ENCODE measurements at places on chromosomes 3 and 15.

GRCh38 chr3:61628636-61629035 is 67.3 kb downstream of the PTPRG start:
- DNase-seq, result no peak

DNA sequence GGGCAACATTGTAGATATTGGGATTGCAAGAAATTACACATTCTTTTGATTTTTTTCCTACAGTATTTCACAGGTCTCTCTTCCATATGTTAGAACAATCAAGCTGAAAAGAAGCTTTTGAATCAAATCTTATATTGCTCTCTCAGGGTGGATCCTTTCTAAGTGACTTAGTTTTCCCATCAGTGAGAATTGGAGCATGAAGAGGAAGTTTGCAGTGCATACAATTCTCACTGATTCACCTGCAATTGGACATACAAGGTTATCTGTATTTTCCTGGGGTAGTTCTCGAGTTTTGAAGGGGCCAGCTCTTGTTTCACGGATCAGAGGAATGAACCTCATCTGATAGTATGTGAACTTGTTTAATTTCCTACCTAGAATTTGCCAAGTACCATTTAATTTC is 150.8 kb downstream of the PEX5L start:
- no peak for DNase-seq

DNA sequence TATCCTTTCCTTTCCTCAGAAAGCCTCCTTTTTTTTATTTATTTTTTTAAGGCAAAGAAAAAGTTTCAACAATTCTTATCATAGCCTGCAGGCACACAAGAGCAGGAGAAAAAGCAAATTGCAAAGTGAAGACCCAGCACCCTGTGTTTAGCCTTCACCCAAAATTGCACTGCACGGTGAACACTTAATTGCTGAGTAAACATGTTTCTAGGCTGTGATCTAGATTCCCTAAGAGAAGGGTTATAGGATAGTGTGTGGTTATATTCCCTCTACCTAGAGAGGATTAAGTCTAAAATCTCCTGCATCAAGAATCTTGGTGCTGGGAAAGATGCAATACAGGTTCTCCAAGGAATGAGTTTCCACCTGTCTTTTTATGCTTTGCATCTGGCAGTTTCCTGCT is 70.2 kb upstream of the BFSP2 start:
- no peak for DNase-seq

DNA sequence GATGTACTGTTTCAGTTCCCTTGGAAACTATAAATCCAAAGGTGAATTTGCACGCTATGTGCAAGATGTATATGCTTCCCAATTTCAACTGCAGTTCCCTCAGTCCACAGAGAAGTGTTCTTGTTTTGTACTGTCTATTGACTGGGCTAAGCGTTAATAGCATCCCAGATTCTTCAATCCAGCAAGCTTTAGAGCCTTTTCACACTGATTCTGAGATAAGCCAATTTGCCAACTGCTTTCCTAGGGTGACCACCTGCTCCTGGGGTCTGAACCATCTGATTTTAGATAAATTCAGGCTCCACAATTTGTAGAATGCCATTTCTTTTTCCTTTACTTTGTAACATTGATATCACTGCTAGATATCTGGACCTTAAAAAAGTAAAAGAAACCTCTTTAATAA is 340.1 kb downstream of the PTPRG start:
- no peak for DNase-seq

GRCh38 chr15:41936649-41937567 is 35.4 kb downstream of the EHD4 start:
- DNase-seq, result peak; percentile 58

DNA sequence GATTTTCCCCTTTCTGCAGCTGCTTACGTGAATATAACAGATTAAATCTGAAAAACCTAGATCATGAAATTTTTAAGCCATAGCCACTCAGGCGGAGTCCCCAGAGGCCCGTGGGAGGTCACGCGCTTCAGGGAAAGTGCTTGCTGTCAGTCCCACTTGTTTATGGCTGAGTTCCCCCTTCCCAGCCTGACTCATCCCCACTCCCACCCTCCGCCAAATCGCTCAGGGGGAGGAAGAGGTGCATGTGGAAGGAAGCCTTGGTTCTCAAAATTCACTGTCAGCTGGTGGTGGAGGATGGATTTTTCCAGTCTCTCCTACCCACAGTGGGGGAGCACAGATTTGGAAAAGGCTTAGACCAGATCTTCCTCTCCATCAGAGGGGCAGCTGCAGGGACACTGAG is 67.4 kb downstream of the CORO2B start:
- DNase-seq, result no peak

- DNase-seq, result no peak
These were observed 30.2 kb downstream of the SEMA7A start for GRCh38 chr15:74403588-74403919.

- no peak for DNase-seq
These were observed 94.6 kb upstream of the HERC1 start for GRCh38 chr15:63928185-63928842.

DNA sequence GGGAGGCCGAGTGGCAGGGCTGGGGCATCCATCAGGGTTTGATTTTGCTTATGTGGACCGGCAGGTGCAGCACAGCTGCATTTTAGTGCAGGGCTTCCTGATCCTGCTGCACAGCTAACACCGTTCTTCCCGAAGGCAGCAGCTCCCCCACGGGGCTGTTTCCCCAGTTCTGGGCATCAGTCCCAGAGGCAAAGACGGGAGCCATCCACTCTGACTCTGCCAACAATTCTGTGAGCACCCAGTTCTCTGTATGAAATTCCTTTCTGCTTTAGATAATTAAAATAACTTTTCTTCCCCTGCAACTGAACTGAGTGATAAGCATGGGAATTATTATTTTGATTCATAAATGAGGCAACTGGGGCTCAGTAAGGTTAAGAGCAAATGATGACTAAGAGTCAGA is 262.9 kb upstream of the ATP10A start:
- DNase-seq, result no peak

DNA sequence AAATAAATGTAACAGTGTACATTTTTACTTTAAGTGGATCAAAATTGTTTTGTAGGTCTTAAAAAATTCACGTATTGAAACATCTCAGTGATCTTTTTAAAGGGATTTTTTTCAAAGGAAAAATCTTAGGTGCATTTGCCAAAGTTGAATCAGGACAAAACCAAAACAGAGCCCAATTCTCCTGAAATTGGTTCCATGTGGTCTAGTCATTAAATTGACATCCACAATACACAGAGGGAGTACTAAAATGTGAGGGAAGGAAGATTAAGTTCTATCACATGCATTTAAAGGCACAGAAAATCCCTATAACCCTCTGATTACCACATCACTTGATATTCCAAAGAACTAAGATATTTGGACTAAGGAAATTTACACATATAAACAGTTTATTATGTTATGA is 39.3 kb upstream of the HDC start:
- no peak for DNase-seq

DNA sequence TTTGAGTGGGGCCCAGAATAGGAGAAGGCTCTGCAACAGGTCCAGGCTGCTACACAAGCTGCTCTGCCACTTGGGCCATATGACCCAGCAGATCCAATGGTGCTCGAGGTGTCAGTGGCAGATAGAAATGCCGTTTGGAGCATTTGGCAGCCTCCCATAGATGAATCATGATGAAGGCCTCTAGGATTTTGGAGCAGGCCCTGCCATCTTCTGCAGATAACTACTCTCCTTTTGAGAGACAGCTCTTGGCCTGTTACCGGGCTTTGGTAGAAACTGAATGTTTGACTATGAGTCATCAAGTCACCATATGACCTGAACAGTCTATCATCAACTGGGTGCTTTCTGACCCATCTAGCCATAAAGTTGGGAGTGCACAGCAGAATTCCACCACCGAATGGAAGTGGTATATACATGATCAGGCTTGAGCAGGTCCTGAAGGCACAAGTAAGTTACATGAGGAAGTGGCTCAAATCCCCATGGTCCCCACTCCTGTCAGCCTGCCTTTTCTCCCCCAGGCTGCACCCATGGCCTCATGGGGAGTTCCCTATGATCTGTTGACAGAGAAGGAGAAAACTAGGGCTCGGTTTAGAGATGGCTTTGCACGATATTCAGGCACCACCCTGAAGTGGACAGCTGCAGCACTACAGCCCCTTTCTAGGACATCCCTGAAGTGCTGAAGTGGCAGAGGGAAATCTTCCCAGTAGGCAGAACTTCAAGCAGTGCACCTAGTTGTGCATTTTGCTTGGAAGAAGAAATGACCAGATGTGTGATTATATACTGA is 971.4 kb downstream of the MCTP2 start:
- DNase-seq, result no peak

DNA sequence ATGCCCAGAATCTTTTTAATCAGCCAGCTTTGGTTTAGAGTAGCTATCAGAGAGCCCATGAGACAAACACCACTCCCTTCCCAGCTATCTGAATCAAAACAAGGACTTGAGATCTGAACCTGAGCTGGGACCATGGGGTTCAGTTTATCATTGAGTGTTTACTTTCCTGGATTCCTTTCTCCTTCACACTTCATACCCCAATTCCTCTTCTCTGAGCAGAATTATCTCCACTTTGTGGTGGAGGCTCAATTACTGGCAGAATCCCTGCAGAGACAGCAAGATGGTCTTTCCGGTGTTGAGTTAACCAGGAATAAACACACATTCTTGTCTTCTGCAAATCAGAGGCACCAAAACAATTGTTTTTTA is 102.4 kb downstream of the RPL22L1 start:
- DNase-seq, result no peak

GRCh38 chr3:51934139-51934850 is 7.4 kb downstream of the RRP9 start:
- no peak for DNase-seq

DNA sequence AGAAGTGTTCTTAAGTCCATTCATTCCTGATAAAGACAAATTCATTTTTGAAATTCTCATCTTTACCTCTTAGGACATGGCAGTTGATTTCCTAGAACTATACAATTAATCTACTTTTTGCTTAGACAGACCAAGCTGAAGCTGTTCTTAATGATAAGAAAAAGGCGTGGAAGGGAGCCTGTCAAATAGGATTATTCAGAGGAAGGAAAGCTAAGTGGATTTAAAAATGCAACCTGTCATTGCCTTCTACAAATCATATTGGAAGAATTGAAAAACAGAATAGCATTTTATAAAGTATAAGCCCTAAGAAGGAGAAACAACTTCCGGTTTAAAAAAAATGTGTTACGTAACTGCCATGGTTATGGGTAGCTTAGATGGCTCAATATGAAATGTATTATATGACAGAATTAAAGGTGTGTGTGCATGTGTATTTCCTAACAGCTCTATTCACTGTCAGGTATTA is 81.2 kb upstream of the RAP2B start:
- no peak for DNase-seq

DNA sequence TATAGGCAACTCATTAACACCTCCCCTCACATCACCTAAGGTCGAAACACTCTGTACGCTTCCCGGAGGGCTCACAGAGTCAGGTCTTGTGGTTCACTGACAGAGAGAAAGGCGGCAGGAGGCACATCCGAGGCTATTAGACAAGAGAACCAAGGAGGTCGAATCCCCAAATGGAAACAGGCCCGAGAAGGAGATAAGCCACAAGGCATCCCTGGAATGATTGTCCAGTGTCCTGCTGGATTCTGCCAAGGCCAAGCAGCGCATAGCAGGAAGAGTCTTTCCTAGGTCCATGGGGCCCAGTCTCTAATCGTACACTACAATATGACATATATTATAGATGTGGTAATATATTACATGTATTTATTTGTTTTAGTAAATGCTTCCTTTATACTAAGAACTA is 58.5 kb downstream of the ANXA2 start:
- DNase-seq, result no peak

DNA sequence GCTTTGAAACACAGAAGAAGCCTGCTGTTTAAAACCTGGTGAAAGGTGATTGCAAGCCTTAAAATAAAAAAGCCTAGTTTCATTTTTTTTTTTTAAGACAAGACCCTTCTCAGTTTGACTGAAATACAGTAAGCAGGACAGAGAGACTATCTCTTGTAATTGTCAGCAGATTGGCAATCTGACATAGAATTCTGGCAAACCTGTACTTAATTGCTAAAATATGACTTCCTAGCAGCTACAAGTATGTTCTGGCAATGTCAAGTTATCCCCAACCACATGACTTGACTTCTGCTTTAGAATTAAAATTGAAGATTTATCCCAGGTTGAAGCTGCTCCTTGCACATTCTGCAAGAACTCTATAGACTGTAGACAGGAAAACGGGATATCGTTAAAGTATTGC is 232.8 kb upstream of the NR2F2 start:
- DNase-seq, result no peak

DNA sequence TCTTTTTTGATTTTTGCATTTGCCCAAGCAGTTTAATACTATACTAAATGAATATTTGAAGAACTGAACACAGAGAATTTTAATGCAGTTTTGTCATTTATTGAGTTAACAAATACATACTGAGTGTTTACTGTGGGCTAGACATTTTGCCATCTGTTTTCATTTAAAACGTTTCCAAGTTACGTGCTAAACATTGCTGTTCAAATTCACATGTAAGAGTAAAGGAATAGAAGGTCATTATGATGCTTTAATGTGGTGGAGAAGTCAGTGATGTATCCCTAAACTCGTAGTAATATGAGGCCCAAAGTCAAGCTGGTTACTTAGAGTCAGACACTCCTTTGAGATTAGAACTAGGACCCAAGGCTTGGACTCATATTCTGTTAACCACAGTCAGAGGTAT is 49.4 kb downstream of the CRYBG3 start:
- DNase-seq, result no peak

DNA sequence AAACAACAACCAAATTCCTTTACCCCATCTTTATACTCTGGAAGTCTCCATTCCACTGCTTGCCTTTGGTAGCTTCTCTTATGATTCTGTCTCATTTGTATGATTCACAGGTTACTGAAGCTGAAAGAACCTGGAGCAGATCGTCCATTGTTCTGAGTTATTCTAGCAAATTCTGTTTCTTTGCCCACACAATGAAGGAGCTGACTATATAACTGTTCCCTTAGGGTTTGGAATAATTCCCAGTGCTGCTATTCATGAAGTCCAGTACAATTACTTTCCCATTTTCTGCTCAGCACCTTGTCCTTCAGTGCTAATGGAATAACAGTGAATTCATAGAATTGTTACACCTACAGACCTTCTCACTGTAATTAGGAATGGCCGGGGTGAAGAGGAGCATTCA is 167.8 kb downstream of the CHST2 start:
- DNase-seq, result no peak

DNA sequence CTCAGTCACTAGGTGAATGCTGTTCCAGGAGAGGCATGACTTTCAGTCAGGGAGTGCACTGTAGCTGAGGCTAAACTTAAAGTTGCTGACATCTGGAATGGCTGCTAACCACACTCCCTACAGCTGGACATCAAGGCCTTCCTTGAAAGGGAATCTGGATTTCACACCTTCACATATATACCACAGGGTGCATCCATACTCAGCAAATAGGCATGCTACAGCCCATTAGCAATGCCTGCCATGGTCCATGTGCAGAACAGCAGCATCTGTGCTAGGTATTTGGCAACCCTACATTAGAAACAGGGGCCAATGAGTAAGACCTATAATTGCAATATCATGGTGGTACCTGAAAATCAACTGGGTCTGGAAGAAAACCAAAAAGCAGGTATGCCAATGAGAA is 74.8 kb downstream of the SNTN start:
- DNase-seq, result no peak

- no peak for DNase-seq
These were observed 64.3 kb downstream of the OSTN start for GRCh38 chr3:191263365-191263764.

All from T-helper 17 cell (primary cell).